ENCODE measurements at places on chromosomes 3 and 15.

- DNase-seq: peak; percentile 21
Measured at GRCh38 chr3:159234306-159234705, 432.5 kb downstream of the MFSD1 start.

GRCh38 chr15:69305204-69305931 is 6.7 kb downstream of the PAQR5 start:
- DNase-seq: no peak

GRCh38 chr3:126100634-126101301 is 16.8 kb upstream of the SLC41A3 start:
- DNase-seq: no peak

- DNase-seq: no peak
Measured at GRCh38 chr3:187360596-187360995, 7.6 kb upstream of the RTP4 start.

DNA sequence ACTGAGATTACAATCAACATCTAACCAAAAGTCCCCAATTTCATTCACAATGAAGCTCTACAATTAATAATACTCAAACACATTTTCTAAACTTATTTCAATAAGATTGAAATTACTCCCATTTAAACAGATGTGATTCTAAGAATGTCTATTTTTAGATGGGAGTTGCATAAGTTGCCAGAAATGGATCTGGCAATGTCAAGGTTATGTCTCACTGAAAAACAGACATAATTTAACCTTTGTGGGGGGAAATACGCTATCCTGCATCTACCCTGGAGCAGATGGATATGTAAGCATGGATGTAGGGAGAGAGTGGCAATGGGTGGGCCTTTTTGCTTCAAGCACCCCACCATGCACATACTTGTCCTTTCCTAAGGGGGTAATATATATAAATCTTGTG is 6.7 kb upstream of the EIF1B start:
- DNase-seq: no peak

- peak; percentile 79 for DNase-seq
Measured at GRCh38 chr3:85576091-85576690, 617.4 kb downstream of the CADM2 start.

DNA sequence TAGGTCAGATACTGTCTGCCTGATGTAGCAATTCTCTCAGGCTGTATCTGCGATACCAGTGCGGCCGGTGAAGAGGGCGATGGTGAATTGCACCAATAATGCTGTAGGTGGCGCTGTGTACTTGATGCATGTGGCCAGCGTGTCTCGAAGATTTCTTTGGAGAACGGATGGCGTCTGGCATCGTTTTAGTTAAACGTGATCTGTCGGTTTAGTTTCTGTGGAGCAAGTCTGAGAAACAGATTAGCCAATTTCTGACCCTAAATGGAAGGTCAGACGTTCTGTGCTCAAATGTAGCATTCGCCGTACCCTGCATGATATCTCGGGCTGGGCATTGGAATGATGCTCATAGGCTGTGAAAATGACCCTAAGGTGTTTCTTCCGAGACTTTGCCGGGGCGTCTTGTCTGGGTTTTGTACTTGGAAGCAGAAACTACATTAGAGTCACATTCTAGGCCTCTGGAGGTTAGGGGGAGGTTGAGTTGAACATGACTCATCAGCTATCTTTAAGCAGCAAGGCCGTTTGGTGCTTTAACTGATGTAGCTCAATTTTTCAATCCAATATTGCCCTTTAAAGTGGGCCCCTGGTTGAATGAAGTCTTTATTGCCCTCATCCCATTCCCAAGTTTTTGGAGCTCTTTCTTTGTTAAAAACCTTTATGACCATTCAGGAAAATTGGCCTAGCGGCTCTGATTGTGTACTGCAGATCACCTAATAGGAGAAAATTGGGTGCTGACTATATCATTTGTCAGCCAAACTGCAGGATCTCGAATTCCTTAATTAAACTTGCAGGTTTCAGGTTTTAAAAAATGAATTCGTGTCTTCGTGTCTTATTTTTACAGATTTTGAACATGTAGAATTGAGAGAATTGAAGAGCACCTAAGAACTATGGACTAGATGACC is 80.0 kb downstream of the SQOR start:
- peak; percentile 47 for DNase-seq

- DNase-seq: no peak
Measured at GRCh38 chr3:163474766-163475165, 1603.5 kb downstream of the SI start.

- no peak for DNase-seq
Measured at GRCh38 chr3:196949285-196949619, 6.9 kb upstream of the NCBP2 start.

GRCh38 chr15:66939016-66939415 is 126.4 kb upstream of the SMAD3 start:
- DNase-seq: no peak

GRCh38 chr3:56830884-56831283 is 29.1 kb upstream of the ARHGEF3 start:
- no peak for DNase-seq

DNA sequence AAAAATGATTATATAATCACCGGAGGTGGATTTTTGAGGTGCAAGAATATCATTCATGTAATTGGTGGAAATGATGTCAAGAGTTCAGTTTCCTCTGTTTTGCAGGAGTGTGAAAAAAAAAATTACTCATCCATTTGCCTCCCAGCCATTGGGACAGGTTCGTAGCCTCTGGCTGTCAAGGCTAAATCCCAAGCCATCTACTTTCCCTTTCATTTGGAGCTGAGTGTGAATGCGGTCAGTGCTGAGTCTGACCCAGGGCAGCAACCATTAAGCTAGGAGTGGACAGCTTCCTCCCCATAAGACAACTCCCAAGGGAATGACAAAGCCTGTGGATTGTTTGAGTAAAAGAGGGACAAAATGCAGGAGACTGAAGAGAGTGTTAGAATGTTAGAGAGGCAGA is 33.6 kb downstream of the PARP14 start:
- no peak for DNase-seq

DNA sequence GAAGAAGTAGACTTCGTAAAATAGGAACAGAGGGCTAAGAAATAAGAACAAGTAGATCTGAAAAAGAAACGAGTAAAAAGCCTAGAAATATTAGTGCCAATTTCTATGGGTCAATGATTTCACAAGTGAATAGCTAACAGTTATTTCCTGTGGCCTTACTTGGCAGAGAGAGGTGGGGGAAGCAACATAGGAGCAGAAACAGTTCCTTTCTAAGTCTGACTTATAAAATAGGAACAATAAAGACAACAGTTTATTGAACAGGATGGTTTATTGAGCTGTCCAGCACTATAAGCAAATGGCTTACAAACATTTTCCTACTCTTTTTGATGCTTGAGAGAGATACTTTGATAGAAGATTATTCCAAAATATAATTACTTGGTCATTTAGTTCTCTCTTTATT is 37.9 kb downstream of the AGTR1 start:
- no peak for DNase-seq

DNA sequence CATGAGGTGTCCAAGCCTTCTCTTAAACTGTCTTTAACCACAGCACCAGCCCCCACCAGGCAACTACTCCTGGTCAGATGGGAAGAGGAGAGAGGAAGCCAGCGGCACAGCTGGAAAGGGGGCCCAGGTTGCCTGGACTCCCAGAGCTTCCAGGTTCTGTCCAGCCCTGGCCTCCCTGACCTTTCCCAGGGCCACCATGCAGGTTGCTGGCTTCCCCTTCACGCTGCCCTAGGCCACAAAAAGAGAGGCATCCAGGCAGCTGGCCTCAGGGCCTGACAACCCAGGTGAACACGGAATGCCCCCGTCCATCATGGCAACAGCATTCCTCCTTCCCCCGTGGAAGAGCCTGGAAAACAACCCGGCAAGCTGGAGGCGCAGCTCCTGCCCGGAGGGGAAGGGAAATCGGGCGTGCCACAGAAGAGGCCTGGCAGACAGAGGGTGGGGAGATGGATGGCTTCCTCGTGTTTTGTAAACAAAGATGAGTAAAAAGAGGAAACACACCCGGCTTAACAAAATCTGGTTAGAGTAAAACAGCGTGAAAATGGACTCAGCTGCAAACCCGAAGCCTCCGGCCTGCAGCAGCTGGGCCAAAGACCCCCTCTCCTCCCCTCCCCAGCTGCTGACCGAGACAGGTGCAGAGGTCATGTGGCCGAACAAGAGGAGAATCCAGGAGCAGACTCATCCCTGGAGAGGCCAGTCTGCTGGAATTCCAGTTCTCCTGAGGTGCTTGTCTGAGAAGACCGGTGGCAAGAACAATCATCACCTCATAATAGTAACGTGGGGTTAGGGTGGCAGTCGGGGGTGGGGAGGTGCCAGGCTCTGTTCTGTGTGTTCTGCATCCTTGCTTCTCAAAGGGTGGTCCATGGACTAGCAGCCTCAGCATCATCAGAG is 15.5 kb downstream of the BMF start:
- peak; percentile 39 for DNase-seq

GRCh38 chr15:90271459-90272166 is 6.1 kb downstream of the NGRN start:
- DNase-seq: no peak

- no peak for DNase-seq
Measured at GRCh38 chr15:81373775-81374395, at the start of gene TMC3. Gene TMC3 (minus strand): TSS chr15:81374213. CDS start chr15:81374077, 136 bp downstream.

DNA sequence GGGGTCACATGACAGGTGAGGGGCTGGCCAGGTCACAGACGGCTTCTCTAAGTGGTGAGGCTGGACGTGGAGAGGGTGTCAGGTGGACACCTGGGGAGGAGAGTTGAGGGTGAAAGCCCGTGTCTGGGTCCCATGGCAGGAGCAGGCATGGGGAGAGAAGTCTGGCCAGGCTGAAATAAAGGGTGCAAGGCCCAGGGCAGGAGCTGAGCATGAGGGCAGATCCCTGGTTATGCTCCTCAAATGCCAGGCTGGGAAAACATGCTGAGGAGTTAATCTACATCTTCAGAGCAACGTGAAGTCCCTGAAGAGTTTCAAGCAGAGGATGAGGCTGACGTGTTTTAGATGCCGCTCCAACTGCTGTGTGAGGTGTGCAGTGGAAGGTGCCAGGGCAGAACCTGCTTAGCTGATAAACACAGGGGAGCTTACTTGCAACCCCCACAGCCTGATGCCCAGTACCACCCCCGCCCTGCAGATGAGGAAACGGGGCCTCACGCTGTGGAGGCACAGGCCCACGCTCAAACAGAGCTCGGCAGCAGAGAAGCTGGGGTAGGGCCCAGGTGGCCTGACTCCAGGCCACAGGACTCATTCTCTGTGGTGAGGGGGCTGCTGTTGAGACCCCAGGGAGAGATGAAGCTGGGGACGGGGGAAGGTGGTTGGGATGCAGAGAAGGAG is 40.5 kb downstream of the HCN4 start:
- DNase-seq: no peak

DNA sequence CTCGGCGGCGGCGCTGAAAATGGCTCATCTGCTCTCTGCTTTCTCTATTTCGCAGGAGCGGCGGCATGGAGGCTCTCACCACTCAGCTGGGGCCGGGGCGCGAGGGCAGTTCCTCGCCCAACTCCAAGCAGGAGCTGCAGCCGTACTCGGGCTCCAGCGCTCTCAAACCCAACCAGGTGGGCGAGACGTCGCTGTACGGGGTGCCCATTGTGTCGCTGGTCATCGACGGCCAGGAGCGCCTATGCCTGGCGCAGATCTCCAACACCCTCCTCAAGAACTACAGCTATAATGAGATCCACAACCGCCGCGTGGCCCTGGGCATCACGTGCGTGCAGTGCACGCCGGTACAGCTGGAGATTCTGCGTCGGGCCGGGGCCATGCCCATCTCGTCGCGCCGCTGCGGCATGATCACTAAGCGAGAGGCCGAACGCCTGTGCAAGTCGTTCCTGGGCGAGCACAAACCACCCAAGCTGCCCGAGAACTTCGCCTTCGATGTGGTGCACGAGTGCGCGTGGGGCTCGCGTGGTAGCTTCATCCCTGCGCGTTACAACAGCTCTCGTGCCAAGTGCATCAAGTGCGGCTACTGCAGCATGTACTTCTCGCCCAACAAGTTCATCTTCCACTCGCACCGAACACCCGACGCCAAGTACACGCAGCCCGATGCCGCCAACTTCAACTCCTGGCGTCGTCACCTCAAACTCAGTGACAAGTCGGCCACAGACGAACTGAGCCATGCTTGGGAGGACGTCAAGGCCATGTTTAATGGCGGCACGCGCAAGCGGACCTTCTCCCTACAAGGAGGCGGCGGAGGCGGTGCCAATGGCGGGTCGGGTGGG is 790 bp downstream of the SKOR1 start:
- no peak for DNase-seq

DNA sequence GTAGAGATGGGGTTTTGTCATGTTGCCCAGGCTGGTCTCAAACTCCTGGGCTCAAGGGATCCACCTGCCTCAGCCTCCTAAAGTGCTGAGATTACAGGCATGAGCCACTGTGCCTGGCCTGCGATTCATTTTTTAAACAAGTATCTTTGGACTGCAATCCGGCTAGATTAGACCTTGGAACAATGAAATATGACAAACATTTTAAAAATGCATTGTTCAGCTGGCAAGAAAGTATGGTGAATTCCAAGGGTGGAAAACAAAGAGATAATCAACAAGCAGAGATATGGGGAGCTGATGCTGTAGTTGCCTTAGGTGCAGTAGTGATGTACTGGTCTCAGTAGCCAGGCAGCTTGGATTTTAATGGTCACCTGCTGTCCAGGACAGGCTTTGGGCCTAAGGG is 95.8 kb upstream of the GOLGA8J start:
- DNase-seq: no peak

- DNase-seq: no peak
Measured at GRCh38 chr15:95254263-95254662, 1022.9 kb downstream of the MCTP2 start.

DNA sequence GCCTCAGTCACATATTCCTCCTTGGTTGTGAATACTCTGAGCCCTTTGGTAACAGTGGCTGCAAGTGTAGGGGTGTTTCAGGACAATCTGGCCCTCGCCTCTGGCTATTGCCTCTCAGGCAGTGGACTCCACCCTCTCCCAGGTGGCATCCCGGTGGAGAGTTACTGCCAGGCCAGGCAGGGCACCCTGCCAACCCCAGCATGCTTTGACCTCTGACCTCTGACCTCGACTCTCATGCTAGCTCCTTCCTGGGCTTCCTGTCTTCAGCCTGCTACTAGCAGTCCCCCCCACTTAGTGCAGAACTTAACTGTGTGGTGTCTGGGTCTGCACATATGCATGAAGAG is 5.5 kb downstream of the TM6SF1 start:
- no peak for DNase-seq

DNA sequence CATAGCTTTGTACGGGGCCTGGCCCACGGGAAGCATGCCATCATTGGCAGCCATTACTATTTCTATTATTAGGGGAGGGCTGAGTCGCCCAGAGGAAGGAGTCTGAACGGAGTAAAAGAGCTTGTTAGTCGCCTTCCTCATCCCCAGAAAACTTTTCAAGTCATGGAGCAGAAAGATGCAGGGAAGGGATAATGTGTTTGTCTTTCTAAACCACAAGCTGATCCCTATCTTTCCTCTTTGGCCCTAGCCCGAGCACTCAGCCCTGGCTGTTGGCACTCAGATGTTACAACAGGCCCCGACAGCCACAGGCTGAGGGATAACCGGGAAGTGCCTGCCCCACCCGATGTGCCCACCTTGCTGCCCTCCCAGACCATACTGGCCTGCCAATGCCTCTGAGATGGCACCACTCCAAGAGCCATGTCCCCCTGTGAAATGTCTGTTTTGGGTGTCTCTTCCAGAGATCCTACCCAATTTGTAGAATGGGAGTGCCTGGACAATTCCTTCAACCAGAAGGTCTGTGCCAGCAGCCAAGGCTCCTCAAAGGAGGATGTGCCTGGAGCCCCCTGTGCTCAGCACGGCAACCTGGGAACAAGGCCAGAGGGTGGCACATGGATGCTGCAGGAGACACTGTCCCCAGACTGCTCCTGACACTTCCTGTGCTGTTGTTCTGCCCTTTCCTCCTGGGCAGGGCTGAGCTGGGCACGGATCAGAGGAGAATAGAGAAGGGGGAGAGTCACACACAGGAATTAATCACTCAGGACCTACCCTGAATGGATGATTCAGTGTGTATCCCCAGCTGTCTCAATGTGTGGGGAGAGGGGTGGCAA is 10.8 kb downstream of the PAK6 start:
- no peak for DNase-seq

- DNase-seq: no peak
Measured at GRCh38 chr3:196399485-196399945, 32.7 kb downstream of the UBXN7 start.
